H7 (cell line): ENCODE measurements at places on chromosomes 2 and 18. TPM values are rescaled to one million over a fixed set of nuclear protein-coding genes. Genes with fewer than 3 reads are reported as not detected.

Gene GNAL
- 24.5 and 38.9 TPM in 2 replicates for total RNA-seq

Gene RFTN2
- total RNA-seq, result 3.2 and 3.4 TPM in 2 replicates

Gene GKN2
- not detected in 2 replicates for total RNA-seq

Gene UGT1A4
- 0.07 TPM in 1 of 2 replicates, not detected in the other for total RNA-seq

Gene AMER3
- total RNA-seq, result 0.04 and 0.14 TPM in 2 replicates

Gene MLPH
- total RNA-seq, result 1.1 and 6.1 TPM in 2 replicates

Gene SERPINB10
- not detected in 2 replicates for total RNA-seq

Gene CXXC1
- total RNA-seq, result 55.1 and 59.3 TPM in 2 replicates

Gene HSPD1
- total RNA-seq, result 552 and 723 TPM in 2 replicates

Gene SERPINB12
- total RNA-seq, result not detected in 2 replicates

Gene RFX8
- 0.18 TPM in 1 of 2 replicates, not detected in the other for total RNA-seq

Gene PTH2R
- 0.03 and 0.15 TPM in 2 replicates for total RNA-seq

Gene RAD51AP2
- 0.10 and 0.15 TPM in 2 replicates for total RNA-seq

Gene IL1RN
- total RNA-seq, result not detected in 2 replicates

Gene GBX2
- 24.4 and 27.3 TPM in 2 replicates for total RNA-seq

Gene ST8SIA3
- total RNA-seq, result 0.66 and 1.5 TPM in 2 replicates

Gene SERPINB3
- not detected in 2 replicates for total RNA-seq

Gene MROH2A
- not detected in 2 replicates for total RNA-seq

Gene KATNAL2
- total RNA-seq, result 7.5 and 20.2 TPM in 2 replicates

Gene AQP12A
- not detected in 2 replicates for total RNA-seq

Gene CETN1
- not detected in 2 replicates for total RNA-seq

Gene CYRIA
- 1.5 and 1.7 TPM in 2 replicates for total RNA-seq

Gene CYP1B1
- total RNA-seq, result 7.3 and 9.2 TPM in 2 replicates

Gene FZD7
- 103 and 114 TPM in 2 replicates for total RNA-seq

Gene CFC1
- total RNA-seq, result 0.30 and 0.52 TPM in 2 replicates

Gene PLB1
- total RNA-seq, result not detected in 2 replicates

Gene FAM237A
- total RNA-seq, result not detected in 2 replicates

Gene MPP4
- total RNA-seq, result not detected in 2 replicates

Gene MC2R
- total RNA-seq, result not detected in 2 replicates

Gene RNF149
- 17.9 and 29.9 TPM in 2 replicates for total RNA-seq

Gene SCYGR1
- not detected in 2 replicates for total RNA-seq

Gene C2orf78
- total RNA-seq, result 0.15 TPM in 1 of 2 replicates, not detected in the other

Gene REG3G
- not detected in 2 replicates for total RNA-seq

Gene UGT1A9
- not detected in 2 replicates for total RNA-seq

Gene EVX2
- total RNA-seq, result not detected in 2 replicates
